Left forelimb (tissue), 1 donor: ENCODE measurements at places on chromosomes 1 and 21.

DNA sequence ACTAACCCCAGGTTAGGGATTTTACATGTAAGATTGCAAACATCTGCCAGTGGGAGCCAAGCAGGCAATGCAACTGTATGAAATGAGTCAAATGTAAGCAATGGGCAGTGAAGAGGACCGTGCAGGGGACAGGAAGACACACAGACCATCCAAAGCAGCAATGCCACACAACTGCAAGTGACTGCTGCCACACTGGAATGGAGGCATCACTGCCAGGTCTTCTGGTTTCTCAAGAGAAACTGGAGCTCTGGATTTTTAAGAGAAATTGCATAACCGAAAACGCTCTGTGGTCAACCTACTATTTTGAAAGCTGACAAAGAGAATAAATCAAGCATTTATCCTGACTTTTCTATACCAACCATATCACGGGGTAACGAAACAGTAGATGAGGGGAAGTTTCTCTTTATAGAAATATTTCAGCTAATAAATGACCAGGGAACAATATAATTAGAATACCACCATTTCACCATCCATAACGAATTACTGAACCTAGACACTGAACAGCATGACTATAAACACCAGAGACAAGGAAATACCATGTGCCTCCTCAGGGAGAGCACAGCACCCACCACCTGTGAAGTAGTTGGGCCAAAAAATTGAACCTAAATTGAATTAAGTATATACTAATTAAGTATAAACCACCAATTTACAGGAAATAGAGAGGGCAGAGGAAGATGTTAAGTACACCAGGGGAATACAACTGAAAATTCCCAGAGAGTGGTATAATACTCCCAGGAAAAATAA lies 4.4 kb downstream of the AK2 start:
- DNase-seq: no peak

DNA sequence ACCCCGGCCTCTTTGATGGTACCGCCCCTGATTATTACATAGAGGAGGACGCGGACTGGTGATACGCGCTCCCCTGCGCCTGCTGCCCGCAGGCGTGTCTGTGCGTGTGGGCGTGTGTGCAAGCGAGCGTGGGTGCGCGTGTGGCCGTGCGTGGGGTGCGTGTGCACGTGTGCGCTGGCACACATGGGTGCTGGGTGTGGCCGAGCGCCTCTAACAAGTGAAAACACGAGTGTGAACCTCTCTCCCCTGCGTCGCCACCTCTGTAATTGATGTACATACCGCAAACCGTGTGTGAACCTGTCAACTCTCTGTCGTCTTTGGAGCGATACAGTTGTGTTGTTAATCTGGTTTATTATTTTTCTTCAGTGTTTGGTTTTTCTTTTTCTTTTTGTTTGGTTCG lies 87.8 kb upstream of the TMEM51 start:
- no peak for DNase-seq

- no peak for DNase-seq
These were observed 4.4 kb upstream of the GBP4 start for GRCh38 chr1:89203166-89203565.

- no peak for DNase-seq
These were observed at the start of gene MIXL1 for GRCh38 chr1:226223157-226223785. Gene MIXL1, plus strand, starts transcription at chr1:226223664. Its CDS starts 18 bp downstream, at chr1:226223682.

DNA sequence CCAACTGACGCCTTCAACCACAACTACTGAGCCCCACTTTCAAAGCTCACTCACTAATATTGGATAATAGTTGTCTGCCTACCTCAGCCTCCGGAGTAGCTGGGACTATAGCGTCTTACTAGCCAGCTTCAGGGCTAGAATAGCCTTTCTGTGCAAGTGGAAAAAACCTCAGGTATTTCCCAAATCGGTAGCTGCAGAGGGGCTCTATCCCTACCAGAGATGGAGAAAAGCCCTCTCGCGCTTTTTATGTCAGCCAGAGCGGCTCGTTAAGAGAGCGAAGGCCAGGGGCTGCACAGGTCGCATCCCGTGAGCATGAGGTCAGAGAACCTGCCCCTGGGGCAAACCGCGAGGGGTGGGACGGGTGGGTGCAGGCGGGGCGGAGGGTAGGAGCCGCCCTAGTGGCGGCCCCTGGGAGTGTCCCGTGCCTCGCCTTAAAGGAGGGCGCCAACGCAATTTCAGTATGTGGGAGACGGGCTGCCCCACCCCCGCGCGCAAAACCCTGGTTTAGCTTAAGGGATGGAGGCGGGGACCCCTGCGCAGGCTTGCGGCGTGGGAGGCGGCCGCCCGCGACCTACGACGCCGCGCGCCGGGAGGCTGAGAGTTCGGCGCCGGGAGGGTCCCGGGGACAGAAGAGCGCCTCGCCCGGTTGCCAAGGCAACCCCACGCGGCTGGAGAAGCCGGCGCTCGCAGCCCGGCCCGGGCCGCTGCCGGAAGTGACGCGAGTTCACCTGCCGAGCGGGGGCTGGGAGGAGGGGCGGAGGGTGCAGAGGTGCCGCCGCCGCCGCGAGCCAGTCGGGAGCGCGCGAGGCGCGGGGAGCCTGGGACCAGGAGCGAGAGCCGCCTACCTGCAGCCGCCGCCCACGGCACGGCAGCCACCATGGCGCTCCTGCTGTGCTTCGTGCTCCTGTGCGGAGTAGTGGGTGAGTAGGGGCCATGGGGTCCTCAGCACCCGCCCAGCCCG lies at the start of gene CXADR:
Gene CXADR (plus strand): TSS at position 791 of the 961 bp plus-strand sequence. CDS start 87 bp downstream, at position 878.
- peak; percentile 68 for DNase-seq

DNA sequence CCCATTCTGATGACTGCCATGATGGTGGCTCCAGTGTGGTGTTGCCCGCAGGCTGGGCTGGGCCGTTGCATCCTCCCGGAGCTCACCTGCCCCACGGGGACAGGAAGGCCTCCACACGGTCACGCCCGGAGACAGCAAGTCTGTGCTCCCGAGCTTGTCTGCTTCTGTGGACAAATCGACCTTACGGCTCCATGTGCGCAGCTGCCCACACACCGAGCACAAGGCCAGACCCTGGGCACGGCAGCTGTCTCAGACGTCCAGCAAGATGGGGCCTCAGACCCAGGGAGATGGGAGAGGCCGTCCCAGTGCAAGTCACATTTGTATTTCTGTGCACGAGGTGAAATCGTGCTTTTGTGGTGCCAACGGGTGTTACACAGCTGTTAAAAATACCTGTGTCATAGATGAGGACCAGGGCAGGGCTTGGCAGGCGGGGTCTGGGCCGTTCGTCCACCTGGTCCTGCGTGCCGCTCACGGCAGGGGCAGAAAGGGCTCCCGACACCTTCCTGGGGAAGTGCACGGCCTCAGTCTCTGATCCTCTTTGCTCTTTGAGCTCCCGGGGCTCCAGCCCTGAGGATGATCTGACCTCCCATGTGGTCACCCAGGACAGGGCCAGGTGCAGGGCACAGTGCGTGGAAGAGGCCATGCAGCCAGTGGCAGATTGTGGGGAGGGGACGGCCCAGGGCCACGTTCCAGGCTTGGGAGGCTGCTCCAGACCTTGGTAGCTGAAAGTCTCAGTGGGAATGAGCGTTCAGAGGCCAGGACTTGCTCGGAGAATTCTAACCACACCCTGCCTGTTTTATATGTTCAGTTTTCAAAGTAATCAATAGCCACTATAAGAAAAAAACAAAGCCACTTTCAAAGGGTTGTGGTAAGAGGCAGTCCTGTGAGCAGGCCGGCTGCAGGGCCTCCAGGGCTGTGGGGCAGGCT lies 13.5 kb downstream of the COL6A1 start:
- peak; percentile 63 for DNase-seq

GRCh38 chr1:240516069-240516468 lies 95.9 kb downstream of the GREM2 start:
- no peak for DNase-seq

GRCh38 chr1:107057197-107058133 lies 991 bp downstream of the PRMT6 start:
- peak; percentile 86 for DNase-seq

- no peak for DNase-seq
These were observed 127.8 kb downstream of the MACF1 start for GRCh38 chr1:39332291-39332690.

GRCh38 chr1:198179556-198179981 lies 22.8 kb downstream of the NEK7 start:
- no peak for DNase-seq

GRCh38 chr1:222326710-222327036 lies 221.2 kb downstream of the HHIPL2 start:
- no peak for DNase-seq

GRCh38 chr1:214638459-214638807 lies 35.4 kb downstream of the CENPF start:
- DNase-seq: no peak

- DNase-seq: no peak
These were observed 83.5 kb upstream of the PRDX6 start for GRCh38 chr1:173393659-173394000.

- DNase-seq: no peak
These were observed 237.5 kb downstream of the TTLL7 start for GRCh38 chr1:83761167-83762038.

DNA sequence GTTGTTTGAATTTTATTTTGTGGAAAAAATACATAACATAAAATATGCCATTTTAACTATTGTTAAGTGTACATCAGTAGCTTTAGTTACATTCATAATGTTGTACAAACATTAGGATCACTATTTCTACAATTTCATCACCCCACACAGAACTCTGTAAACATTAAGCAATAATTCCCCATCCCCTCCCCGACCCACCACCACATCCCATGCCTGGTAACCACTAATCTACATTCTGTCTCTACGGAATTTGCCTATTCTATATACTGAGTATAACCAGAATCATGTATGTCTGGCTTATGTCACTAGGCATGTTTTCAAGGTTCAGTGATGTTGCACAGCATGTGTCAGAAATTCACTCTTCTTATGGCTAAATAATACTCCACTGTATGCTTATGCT lies 47.7 kb downstream of the CDC42BPA start:
- DNase-seq: no peak

- peak; percentile 14 for DNase-seq
These were observed 36.0 kb upstream of the COL6A2 start for GRCh38 chr21:46061950-46062349.

- no peak for DNase-seq
These were observed 11.1 kb upstream of the SSX2IP start for GRCh38 chr1:84701376-84701775.

DNA sequence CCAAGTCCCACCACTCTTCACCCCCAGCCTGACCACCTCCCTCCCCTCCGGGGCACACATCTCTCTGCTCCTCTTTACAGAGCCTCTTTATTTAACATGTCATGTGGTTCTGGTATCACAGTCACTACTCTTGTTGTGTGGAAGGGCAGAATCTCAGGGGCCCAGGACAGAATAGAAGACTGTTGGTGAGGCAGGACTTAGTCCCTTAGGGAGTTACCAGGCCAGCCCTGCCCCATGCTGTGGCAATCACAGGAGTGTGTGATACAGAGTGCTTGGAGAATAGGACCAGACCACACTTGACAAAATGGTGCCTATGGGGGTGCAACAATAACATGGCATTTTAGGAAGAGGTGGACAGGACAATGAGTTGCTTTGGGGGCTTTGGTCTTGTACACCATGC lies 43.0 kb upstream of the CRNN start:
- no peak for DNase-seq

DNA sequence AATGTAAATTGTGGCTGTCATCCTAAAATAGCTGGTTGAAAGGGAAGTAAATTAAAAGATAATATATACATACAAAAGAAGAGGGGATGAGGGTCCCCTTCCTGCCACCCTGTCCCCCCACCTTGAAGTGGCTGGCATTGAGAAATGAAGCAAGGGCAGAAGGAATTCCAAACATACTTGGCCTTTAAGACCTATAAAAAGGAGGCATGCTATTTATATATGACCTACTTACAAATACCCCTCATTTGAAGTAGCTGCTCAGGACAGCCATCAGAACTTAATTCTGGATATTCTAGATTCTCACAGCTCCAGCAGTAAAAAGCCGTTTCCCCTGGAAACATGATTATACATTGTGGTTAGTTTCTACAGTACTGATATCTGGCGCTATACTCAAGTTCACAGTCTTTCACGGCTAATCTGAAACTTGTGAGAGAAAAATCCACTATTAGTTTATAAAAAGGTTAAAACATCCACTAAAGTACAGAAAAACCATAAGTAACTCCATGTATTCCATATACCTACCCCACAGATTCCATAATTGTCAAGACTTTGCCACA lies 9.6 kb upstream of the MAP10 start:
- no peak for DNase-seq
